ENCODE measurements at places on chromosomes 2 and 18. TPM values are rescaled to one million over a fixed set of nuclear protein-coding genes. Genes with fewer than 3 reads are reported as not detected.
A peak's percentile ranks its signal among the peaks of the same experiment; 100 is the strongest.

- peak; percentile 66 for DNase-seq
Measured at GRCh38 chr2:199659207-199659606, 191.8 kb downstream of the FTCDNL1 start.

GRCh38 chr2:63553049-63553448 lies 35.2 kb downstream of the WDPCP start:
- DNase-seq, result no peak

GRCh38 chr2:74293191-74293991 lies 49.8 kb downstream of the SLC4A5 start:
- no peak for DNase-seq

DNA sequence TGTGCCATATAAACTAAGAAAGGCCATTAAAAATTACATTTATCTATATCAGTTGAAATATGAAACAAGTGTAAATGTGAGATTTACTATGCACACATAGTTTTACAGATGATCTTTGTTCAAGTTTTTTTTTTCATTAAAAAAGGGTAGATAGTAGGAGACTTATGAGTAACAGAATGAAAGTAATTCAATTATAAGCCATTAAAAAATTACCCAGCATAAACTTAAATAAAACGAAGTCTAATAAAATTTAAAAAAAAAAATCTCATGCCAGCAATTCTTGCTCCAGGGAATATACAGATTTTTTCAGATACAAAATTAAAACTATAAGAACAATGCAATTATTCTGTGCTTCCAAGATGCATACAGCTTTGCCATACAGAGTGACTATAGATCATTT lies 118.3 kb upstream of the RNU4ATAC start:
- DNase-seq, result no peak

DNA sequence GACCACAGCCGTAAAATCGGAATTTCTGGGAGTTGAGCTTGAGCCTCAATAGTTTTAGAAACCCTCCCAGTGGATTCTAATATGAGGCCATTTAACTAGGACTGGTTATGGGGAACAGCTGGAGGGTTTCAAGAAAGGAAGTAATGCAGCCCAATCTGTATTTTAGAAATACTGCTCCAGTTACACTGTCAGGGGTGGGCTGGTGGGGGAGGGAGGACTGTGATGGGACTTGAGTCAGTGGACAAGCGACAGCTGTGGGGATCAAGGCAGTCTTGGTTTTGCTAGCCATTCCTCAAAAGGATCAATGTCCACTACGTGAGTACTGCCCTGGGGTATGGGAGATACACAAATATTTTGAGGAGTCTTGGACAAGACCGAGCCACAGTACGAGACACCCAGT lies 34.8 kb downstream of the ASB1 start:
- DNase-seq, result no peak

DNA sequence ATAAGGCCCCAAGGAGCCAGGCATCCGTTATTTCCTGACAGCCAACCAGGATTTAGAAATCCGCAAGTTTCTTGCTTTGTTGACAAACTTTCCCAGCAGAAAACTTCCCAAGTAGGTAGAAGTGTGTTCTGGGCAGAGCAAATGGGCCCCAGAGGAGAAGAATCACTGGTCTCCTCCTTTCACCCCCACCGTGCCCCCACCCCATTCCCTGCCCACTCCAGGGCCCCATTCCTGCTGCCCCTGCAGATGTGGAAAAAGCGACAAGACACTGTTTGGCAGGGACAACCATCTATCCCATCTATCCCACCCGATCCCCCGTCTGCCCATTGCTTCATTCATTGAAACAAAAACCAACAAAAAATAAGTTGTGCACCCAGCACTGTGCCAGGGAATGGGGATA lies 10.2 kb upstream of the FAHD2A start:
- no peak for DNase-seq

- peak; percentile 10 for DNase-seq
Measured at GRCh38 chr18:54794823-54795222, 33.5 kb upstream of the RAB27B start.

GRCh38 chr2:2793514-2793913 lies 462.4 kb upstream of the MYT1L start:
- DNase-seq, result no peak

- DNase-seq, result peak; percentile 13
Measured at GRCh38 chr2:70907130-70908057, 28.3 kb upstream of the ATP6V1B1 start.

DNA sequence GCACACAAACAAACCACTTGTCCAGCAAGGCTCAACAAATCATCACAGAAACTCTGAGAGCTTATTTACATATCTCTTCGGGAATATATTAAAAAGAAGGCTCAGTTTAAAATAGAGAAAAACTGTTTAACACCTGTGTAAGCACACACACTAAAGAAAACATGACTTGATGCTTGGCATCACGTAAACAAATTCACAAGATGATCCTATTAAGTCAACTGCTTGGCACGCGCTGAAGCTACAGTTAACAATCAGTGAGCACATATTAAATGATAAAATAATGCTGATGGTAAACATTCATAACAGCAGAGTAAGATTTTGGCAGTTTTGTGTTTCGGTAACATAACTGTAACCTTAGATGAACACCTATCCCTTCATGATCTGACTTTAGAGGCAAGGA lies 4.3 kb upstream of the HES6 start:
- no peak for DNase-seq

DNA sequence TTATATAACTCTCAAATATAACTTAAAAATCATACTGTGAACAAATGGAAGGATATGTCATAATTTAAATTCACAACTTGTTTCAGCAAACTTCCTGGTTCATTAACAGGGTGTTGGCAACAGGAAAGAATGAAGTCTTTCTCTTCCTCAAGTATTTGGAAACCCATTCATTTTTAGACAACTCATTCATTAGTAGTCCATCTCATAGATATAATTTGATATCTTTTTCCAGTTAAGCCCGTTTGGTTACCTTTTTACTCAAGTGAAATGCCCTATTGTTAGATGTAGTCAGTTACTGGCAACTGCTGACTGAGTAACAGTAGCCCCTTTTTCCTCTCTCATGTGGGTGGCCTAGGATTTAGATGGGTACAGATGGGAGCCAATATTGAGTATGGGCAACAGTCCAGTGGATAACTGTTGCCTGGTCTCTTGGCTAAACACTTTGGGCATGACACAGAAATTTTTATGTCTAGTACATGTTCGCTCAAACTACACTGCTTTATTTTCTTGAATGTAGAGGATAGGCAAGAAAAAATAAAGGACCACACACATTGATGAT lies 4.6 kb upstream of the UGP2 start:
- DNase-seq, result no peak

GRCh38 chr18:48027401-48027963 lies 97.0 kb upstream of the SMAD2 start:
- DNase-seq, result peak; percentile 48

DNA sequence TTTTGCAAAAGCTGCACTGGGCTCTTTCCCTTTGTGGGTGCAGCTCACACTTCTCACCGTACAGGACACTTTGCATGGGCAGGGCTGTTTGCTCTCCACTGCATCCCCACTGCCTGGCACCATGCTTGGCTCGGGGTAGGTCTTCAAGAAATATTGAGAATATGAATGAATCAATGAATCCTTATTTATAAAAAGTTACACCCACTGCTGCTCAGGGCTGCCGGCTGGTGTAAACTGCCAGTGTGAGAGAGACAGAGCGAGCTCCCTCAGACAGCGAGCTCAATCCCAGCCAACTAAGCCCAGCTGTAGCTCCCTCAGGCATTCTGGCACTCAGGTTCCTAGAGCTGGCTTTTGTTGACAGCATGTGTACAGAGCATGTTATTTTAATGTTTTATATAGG lies 3.4 kb downstream of the TMEM185B start:
- no peak for DNase-seq

GRCh38 chr2:60158262-60158661 lies 395.2 kb downstream of the BCL11A start:
- DNase-seq, result no peak

GRCh38 chr2:149259136-149259535 lies 71.3 kb upstream of the LYPD6 start:
- no peak for DNase-seq

- no peak for DNase-seq
Measured at GRCh38 chr2:66477135-66477842, 42.4 kb downstream of the MEIS1 start.

- DNase-seq, result no peak
Measured at GRCh38 chr2:2022941-2023586, 278.7 kb upstream of the PXDN start.

DNA sequence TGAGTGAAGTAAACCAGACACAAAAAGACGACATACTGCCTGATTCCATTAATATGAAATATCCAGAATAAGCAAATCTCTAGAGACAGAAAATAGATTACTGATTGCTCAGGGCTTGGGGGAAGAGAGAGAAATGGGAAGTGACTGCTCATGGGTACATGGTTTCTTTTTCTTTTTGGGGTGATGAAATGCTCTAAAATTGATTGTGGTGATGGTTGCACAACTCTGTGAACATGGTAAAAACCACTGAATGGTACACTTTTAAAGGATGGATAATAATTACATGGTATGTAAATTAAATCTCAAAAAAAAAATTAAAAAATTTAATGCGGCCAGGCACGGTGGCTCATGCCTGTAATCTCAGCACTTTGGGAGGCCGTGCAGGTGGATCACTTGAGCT lies 39.3 kb downstream of the RPL31 start:
- DNase-seq, result no peak

GRCh38 chr2:133484106-133484505 lies 84.2 kb downstream of the NCKAP5 start:
- peak; percentile 22 for DNase-seq

DNA sequence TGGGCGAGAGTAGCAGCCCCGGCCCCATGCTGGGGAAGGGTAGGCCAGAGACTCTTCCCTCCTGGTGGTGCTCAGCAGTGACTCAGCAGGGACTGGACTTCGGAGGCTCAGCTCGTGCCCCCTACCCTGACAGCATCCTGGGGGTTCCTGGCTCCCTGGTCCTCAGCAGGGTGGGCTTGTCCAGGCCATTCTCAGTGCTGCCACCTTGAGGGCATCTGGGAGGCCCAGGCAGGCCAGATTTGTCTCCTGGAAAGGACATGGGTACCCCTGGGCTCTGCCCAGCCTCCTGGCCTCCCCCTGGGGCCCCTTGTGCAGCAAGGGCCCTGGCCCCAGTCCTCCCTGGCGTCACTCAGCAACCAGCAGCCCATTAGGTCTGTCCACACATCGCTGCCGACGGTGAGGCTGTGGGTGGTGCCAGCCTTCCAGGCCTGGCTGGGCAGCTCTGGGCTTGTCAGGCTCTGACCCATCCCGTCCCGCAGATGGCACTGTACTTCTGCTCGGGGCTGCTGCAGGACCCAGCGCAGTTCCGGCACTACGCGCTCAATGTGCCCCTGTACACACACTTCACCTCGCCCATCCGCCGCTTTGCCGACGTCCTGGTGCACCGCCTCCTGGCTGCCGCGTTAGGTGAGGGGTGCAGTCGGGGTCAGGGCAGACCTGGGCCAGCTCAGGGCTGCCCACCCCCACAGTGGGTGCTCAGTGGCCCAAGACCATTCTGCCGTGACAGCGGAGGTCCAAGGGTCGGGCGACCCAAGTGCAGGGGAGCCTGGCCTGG lies 45.0 kb upstream of the ALPP start:
- no peak for DNase-seq

DNA sequence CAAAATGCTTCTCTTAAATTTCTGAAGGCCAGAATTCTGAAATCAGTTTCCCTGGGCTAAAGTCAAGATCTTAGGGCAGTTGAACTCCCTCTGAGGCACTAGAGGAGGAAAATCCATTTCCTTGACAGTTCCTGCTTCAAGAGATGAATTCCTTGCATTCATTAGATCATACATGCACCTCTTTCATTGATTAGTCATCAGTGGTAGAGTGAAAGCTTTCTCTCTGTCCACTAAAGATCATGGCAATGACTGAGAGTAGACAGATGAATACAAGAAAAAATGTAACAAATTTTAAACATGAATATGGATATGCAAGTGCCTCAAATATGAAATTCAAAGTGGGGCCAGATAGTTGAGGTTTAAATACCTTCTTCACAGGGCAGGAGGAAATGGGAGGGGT lies 693.4 kb upstream of the TMEFF2 start:
- no peak for DNase-seq

DNA sequence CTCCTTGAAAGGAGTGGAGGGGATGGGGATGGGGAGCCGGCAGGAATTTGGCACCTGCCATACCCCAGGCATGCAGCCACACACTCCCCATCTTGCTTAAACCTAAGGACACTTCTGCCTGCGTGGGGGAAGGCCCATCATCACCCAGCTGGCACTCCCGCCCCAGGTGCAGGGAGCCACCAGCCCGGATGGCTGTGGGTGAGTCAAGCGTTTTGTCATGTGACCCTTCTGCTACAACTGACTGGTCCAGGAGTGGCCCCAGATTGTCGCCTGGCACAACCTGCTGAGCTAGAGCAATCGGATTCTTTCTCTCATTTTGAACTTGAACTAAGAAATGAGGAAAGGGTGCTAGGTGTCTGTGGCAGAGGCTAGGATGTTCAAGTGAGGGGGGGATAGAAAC lies 61.3 kb downstream of the TSN start:
- no peak for DNase-seq

DNA sequence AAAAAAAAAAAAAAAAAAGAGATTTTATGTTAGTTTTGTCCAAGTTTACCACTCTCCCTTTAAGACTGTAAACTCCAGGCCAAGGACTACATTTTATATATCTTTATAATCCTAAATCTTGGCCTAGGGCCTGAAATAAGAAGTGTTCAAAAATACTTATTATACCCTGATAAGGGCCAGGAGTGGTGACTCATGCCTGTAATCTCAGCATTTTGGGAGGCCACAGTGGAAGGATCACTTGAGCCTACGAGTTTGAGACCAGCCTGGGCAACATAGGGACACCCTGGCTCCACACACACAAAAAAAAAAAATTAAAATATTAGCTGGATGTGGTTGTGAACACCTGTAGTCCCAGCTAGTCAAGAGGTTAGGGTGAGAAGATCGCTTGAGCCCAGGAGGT lies 12.7 kb downstream of the TRIP12 start:
- peak; percentile 56 for DNase-seq

- no peak for DNase-seq
Measured at GRCh38 chr2:7765236-7765635, 848.0 kb downstream of the RNF144A start.

DNA sequence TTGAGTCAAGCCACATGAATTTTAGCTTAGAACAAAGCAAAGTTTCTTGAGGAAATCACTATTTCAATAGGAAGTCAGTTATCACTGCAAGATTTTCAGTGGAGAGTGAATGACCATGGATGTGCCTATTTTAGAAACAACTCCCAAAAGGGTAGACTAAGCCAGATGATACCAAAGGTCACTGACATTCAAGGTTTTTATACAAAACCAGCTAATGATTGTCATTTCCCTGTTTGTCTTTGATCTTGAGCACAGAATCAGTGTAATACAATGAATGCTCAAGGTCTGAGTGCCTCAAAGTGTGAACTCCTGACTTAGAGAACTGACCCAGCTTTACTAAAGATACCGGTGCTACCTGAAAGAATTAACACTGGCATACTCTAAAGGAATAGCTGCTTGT lies 60.5 kb downstream of the CDH2 start:
- no peak for DNase-seq

LOXHD1 gene
- not detected for total RNA-seq

TRIM43 gene
- not detected for total RNA-seq

SGO2 gene
- total RNA-seq, result 22.9 TPM

SERPINB4 gene
- 4.1 TPM for total RNA-seq

MBOAT2 gene
- total RNA-seq, result 34.2 TPM

UGT1A8 gene
- 6.5 TPM for total RNA-seq

TBR1 gene
- total RNA-seq, result 4.3 TPM

WNT10A gene
- total RNA-seq, result 3.6 TPM

KHK gene
- 3.4 TPM for total RNA-seq

KCNJ3 gene
- 2.4 TPM for total RNA-seq

NEB gene
- total RNA-seq, result 9.6 TPM

IL36G gene
- not detected for total RNA-seq

FMNL2 gene
- total RNA-seq, result 23.4 TPM

MGAT4A gene
- 16.4 TPM for total RNA-seq

PRR30 gene
- total RNA-seq, result not detected
